AG09319 (cell line): ENCODE measurements at places on chromosomes 12 and 14.

- DNase-seq: no peak
Observed at GRCh38 chr14:75204116-75204515, 27.7 kb upstream of the TMED10 start.

GRCh38 chr14:26323869-26324268 is 274.0 kb downstream of the NOVA1 start:
- DNase-seq: no peak

GRCh38 chr12:106255952-106256351 is 8.1 kb upstream of the CKAP4 start:
- DNase-seq: no peak

GRCh38 chr14:59739794-59740193 is 130.8 kb downstream of the RTN1 start:
- no peak for DNase-seq

GRCh38 chr14:93748208-93749075 is 39.8 kb downstream of the PRIMA1 start:
- DNase-seq: no peak

- DNase-seq: peak; percentile 99
Observed at GRCh38 chr14:92540472-92541048, 27.0 kb downstream of the RIN3 start.

DNA sequence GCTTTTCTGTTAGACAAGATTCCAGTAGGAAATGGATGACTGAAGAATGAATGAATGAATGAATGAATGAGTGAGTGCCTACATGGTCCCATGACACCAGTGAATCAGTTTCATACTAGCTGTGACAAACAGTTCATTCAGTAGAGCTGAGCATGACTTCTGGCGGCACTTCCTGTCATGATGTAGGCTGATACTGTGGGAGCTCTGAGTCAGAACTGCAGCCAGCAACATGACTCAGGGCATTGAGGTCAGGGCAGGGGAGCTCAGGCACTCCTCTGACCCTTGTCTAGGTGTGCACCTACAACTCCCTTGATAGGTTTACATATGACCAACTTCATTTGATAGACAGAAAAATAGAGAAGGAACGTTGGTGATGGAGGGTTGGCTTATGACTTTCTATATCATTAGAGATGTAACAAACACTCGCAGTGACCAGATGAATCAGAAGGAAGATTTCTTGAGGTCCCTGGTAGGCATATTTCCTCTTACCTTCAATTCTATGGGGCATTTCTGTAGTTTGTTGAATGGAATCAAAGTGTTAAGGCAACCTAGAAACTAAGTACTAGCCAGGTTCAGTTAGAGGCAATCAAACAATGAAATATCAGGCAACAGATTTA is 139.3 kb upstream of the ARHGAP5 start:
- peak; percentile 19 for DNase-seq

DNA sequence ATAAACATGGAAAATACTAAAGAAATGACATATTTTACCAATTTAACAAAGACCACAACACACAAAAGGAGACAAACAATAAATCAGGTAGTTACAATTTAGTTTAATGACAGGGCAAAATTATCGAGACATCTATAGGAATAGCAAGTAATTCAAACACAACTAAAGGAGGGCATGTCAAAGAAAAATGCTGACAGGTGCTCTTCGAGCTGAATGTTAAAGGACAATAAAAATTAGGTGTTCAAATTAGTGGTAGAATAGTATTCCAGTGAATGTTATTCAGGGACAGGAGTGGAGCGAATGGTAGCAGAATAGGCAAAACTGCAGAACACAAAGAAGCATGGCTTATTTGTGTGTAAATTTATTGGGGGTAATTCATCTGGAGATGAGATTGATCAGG is 1004.3 kb upstream of the FBXO33 start:
- no peak for DNase-seq

- no peak for DNase-seq
Observed at GRCh38 chr12:105569886-105570285, 239.4 kb downstream of the C12orf75 start.

- no peak for DNase-seq
Observed at GRCh38 chr14:65470404-65470880, 57.9 kb downstream of the FUT8 start.

- no peak for DNase-seq
Observed at GRCh38 chr14:105210266-105211025, 29.3 kb upstream of the NUDT14 start.

DNA sequence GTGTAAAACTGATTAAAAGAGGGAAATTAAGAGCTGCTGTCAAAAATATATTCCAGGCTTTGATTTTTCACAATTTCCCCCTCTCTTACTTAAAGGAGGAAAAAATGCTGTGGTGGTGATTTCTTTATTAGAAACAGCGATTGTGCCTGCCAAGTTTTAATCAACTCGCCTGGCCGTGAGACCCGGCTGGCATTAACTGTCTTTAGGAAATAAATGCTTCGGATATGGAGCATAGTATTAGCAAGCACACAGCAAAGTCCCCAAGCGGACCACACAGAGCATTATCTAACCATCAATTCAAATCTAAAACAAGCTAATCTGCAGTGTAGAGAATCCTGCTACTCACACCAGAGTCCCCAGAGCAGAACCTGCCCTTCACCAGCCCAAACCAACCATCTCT is 457.1 kb downstream of the TMEM132D start:
- no peak for DNase-seq

DNA sequence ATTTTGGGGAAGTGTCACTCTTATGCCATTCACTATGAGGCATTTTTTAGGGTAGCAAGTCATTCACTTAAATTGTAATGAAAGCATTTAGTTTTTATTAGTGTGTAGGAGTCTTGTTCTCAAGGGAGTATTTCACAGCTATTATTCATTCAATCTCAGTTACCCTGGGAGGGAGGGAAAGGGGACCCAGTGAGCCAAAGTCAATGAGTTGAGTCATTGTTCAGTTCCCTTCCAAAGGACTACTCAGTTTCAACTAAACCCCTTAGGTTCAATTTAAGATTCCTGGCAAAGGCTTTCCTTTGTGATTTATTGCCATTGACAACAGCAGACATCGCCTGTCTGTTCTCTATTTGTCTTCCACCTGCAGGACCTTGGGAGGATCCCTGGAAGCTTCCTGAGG is 29.3 kb upstream of the RASSF8 start:
- no peak for DNase-seq

GRCh38 chr14:80037349-80037748 is 174.0 kb downstream of the DIO2 start:
- DNase-seq: no peak

GRCh38 chr12:127381043-127381668 is 885.8 kb upstream of the TMEM132C start:
- DNase-seq: no peak

- DNase-seq: no peak
Observed at GRCh38 chr14:69337984-69338383, 60.1 kb downstream of the ERH start.

DNA sequence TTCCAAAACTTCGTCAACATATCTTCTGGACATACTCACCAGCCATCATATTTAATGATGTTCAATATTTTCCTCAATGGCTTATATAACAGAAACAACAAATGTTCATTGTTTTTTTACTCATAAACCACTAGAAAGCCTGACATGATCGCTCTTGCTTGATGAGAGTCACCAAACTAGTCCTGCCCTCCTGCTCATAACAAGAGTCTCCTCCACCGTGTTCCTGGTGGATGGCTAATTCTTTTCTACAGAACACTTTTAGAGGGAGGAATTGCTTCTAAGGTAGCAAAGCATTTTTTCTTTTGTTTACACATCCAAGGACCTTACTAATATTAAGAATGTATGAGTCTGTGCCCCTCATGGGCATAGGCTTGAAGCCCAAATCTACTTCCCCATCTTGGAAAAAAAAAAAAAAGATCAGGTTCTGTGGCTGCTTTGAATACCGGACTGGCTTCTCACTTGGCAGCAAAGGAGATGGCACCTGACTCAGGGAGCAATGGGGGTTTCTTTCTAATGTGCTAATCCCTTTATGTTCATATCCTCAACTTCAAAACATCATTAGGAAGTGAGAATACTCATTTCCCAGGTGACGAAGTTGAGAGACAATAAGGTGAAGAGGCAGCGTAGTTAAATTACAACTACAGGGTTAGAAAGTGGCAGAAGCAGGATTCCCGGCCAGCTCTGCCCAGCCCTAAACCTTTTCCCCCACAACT is 188.8 kb downstream of the EPS8 start:
- no peak for DNase-seq

DNA sequence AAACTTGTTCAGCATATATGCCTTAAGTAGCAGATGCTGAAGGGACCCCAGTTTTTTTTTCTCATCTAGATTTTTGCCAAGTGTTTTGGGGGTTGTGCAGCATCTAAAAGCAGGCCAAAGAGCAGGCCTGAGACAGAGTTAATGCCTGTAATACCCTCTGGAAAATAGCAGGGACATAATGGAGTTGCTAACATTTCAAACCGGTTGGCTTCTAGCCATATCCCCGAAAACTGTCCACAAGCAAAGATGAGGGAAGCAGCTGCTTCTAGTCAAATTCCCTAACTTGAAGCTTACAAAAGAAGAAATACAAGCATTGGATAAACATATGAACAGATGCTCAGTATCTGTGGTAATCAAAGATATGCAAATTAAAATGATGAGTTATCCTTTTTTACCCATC is 52.1 kb upstream of the AEBP2 start:
- DNase-seq: no peak

- DNase-seq: no peak
Observed at GRCh38 chr12:79301181-79301580, 389.6 kb downstream of the PAWR start.

- DNase-seq: no peak
Observed at GRCh38 chr12:13204428-13204827, 7.9 kb downstream of the EMP1 start.

GRCh38 chr12:40105515-40106201 is at the start of gene SLC2A13:
Gene SLC2A13 (minus strand): TSS chr12:40106081. CDS start chr12:40105808, 273 bp downstream.
- DNase-seq: peak; percentile 28

GRCh38 chr12:88437226-88437625 is 143.0 kb downstream of the KITLG start:
- no peak for DNase-seq

GRCh38 chr12:82948491-82948890 is 261.8 kb downstream of the TMTC2 start:
- DNase-seq: no peak

DNA sequence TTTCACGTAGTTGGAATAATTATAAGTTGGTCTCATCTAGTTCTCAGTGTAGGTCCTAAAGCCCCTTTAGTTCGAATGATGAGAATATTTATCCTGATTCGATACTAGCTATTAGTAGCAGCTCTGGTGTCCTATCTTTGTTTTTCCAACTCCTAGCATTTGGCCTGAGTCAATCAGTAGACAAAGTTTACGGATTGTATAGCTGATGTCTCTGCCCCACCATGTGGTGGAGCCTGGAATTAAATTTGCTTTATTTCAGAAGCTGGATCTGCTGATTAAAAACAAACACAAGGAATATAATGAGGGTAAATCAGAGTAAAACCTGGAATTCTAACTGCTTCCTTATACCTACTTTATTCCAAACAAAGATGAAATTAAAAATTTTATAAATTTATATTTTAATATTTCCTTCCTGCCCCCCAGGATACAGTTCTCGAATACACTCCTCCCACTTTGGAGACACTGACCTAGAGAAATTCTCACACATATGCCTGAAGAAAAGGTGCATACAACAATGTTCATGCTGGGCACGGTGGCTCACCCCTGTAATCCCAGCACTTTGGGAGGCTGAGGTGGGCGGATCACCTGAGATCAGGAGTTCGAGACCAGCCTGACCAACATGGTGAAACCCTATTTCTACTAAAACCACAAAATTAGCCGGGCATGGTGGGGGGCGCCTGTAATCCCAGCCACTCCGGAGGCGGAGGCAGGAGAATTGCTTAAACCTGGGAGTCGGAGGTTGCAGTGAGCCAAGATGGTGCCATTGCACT is 7.6 kb upstream of the BRMS1L start:
- DNase-seq: no peak

DNA sequence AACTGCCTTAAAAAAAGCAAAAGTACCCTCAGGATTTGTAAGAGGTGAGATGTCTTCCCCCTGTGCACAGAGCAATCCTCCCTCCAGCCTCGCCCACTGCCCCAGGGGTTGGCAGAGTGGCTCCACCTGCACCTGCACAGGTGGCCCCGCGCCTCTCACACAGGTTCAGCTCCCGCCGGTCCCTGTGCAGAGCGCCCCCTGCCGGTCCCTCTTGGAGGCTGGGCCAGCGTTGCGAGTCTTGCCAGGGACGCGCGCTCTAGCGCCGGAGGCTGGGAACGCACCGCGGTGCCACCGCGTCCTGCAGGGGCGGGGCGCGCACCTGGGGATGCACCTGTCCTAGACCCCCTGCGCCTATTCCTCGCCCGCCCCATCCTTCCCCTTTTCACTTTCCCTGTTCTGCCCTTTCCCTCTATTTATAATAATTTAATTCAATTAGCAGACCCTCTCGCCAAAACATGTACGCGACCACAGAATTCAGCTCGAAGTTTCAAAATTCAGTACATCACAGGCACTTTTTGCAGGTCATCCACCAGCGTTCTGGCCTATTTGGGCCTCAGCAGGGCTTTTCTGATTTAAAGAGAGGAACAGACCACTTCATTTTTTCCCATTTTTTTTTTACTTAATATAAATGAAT is 618.6 kb downstream of the AACS start:
- DNase-seq: no peak

DNA sequence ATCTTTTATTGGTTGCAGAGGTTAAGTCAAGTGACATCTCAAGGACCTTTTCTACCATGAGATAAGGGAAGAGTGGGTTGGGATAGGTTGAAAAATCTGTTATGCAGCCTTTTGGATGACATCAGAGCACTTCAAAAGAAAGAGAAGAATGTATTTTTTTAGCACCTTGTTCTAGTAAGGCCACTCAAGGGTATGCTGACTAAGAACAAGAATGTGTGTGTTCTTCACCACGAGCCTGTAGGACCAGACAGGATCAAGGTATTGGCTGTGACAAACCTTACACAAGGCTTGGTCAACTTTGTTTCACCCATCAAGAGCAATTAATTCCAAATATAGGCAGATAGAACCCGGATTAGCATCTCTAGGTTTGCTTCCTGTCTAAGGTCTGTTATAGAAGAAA is 142.5 kb downstream of the SAMD4A start:
- DNase-seq: no peak

DNA sequence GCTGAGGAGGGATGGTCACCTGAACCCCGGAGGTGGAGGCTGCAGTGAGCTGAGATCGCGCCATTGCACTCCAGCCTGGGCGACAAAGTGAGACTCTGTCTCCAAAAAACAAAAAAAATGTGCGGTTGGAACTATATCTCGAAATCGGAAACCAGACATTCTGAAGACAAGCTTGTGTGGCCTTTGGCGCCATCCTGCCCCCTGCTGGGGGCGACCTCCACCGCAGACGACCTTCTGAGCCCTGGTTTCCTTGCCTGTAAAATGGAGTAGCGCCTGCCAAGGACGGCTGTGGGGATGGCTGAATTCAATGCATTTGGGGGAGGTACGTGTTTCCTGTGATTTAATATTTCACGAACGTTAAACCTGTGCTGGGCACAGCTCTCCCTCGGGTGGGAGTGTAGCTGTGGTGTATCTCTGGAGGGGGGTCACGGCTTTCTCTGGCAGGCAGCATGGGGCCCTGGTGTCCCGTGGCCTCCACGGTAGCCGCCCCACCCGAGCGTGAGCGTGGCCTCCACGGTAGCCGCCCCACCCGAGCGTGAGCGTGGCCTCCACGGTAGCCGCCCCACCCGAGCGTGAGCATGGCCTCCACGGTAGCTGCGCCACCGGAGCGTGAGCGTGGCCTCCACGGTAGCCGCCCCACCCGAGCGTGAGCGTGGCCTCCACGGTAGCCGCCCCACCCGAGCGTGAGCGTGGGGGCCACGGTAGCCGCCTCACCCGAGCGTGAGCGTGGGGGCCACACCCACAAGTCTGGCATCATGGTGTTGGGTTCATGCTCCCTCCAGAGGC is 55.3 kb downstream of the LRCOL1 start:
- DNase-seq: no peak

- no peak for DNase-seq
Observed at GRCh38 chr14:99078426-99078825, 193.6 kb downstream of the BCL11B start.
